ENCODE measurements at places on chromosomes 16 and 17. TPM values are rescaled to one million over a fixed set of nuclear protein-coding genes. Genes with fewer than 3 reads are reported as not detected.

DNA sequence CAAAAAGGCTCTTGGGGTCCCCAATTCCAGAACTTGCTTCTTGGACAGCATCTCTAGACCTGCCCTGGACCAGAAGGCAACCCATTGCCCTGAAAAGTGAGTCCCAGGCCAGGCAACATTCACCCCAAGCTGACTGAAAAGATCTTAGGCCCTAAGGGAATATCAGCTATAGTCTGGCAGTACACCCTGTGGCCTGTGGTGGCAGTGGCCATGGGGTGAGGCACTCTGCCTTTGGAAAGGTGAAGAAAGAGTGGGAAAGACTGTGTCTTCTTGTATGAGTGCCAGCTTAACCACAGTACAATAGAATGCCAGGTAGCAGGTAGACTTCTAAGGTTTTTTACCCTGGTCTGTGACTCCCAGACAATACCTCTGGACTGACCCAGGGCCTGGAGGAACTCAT, 564.5 kb downstream of the CDH8 start:
- DNase-seq = no peak

GRCh38 chr17:10052106-10052813, 146.1 kb downstream of the GAS7 start:
- no peak for DNase-seq

GRCh38 chr16:81405702-81406113, 38.9 kb upstream of the CMIP start:
- DNase-seq = peak; percentile 92

- no peak for DNase-seq
Measured at GRCh38 chr16:84546669-84547545, 42.4 kb upstream of the MEAK7 start.

GRCh38 chr17:61291451-61292285, 108.0 kb upstream of the TBX2 start:
- peak; percentile 70 for DNase-seq

- no peak for DNase-seq
Measured at GRCh38 chr17:80253631-80254395, 6.8 kb upstream of the RNF213 start.

- DNase-seq = no peak
Measured at GRCh38 chr16:49854796-49855203, 1.1 kb downstream of the ZNF423 start.

- no peak for DNase-seq
Measured at GRCh38 chr17:80277751-80278671, 17.4 kb downstream of the RNF213 start.

GRCh38 chr16:84686707-84687298, 13.0 kb upstream of the USP10 start:
- DNase-seq = no peak

GRCh38 chr16:53091466-53092211, 36.8 kb downstream of the CHD9 start:
- DNase-seq = peak; percentile 88

DNA sequence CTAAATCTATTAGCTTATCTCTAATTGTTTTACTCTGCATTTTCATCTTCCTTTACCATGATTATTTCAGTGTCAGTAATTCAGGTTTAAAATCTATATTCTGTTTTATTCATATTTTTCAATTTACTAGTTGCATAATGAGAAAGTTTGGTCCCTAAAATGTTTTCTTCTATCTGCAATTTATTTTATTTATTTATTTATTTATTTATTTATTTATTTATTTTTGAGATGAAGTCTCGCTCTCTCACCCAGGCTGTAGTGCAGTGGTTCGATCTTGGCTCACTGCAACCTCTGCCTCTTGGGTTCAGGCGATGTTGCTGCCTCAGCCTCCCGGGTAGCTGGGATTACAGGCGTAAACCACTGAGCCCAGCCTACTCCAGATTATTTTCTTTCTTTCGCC, 1597.3 kb downstream of the CDH8 start:
- DNase-seq = no peak

GRCh38 chr17:9022573-9023391, 1.5 kb downstream of the NTN1 start:
- DNase-seq = peak; percentile 1

GRCh38 chr16:80993307-80993706, 13.4 kb downstream of the CMC2 start:
- peak; percentile 98 for DNase-seq

- DNase-seq = no peak
Measured at GRCh38 chr17:7156342-7156940, 22.7 kb downstream of the ASGR1 start.

DNA sequence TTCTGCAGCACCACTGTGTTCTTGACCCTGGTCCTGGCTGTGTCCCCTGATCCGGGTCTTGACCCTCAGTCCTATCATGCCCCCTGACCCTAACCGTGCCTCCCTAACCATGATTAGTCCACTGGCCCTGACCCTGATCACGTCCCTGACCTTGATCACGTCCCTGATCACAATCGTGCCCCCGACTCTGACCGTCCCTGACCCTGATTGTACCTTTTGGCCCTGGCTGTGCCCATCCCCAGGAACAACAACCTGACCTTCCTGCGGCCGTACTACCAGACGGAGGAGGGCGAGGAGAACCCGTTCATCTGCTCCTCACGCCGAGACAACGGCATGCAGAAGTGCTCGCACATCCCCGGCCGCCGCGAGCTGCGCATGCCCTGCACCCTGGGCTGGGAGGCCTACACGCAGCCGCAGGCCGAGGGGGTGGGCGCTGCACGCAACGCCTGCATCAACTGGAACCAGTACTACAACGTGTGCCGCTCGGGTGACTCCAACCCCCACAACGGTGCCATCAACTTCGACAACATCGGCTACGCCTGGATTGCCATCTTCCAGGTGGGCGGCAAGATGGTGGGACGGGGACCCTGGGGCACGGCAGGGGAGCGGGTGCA, 24.9 kb downstream of the TPSG1 start:
- DNase-seq = no peak

DNA sequence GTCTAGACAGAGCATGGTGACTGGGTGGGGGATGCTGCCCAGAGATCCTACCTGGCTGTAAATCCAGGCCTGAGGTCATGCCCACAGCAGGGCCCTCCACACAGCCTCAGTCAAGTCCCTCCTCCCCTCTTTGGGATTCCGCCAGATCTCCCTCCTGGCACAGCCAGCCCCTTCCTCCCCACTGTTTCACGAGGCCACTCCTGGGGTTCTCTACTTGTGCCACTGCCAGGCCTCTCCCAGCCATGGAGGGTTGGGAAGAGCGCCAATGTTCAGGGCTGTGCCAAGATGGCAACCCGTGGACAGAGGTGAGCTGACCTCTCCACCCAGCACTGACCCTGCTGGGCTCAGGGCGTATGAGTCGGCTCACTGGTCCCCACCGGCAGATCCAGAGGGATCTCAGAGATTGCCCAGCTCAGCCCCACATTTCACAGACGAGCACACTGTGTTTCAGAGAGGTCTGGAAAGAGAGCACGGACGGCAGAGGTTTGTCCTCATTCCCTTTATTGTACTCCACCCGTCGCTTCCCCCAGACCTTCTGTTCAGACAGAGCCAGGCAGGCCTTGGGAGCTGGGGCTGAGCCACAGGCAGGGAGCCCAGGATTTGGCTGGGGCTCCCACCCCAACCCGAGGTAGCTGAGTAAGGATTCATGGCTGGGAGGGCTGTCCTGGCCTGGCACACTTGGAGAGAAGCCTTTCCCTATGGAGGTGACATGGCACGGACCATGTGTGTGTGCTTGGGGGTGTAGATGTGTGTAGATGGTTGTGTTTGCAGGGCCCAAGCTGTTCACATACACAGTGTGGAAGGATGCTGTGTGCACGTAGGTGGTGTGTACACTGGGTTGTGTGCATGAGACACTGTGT, 3.5 kb upstream of the CAMKK1 start:
- DNase-seq = peak; percentile 41

GRCh38 chr17:41415411-41415810, 9.0 kb downstream of the KRT37 start:
- DNase-seq = no peak

- DNase-seq = no peak
Measured at GRCh38 chr16:57950382-57950781, 20.5 kb downstream of the CNGB1 start.

GRCh38 chr17:15456496-15456895, 10.9 kb downstream of the CDRT4 start:
- DNase-seq = peak; percentile 49

DNA sequence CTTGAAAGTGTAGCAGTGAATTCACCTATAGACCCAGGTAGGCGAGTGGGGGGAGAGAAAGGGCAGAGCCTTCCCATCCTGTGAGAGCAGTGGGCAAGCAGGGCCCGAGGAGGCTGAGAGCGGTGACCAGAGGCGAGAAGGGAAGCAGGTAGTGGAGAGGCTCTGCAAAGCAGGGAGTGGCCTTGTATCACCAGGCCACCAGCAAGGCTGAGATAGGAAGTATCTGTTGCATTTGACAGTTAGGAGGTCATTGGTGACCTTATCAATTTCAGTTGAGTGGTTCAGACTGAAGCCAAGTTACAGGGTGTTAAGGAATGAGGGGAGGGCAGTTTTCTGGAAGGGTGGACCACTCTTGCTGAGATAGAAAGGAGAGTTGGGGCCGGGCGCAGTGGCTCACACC, 10.7 kb upstream of the HSD3B7 start:
- DNase-seq = no peak

GRCh38 chr17:3817851-3818605, 17.0 kb upstream of the ITGAE start:
- DNase-seq = no peak

DNA sequence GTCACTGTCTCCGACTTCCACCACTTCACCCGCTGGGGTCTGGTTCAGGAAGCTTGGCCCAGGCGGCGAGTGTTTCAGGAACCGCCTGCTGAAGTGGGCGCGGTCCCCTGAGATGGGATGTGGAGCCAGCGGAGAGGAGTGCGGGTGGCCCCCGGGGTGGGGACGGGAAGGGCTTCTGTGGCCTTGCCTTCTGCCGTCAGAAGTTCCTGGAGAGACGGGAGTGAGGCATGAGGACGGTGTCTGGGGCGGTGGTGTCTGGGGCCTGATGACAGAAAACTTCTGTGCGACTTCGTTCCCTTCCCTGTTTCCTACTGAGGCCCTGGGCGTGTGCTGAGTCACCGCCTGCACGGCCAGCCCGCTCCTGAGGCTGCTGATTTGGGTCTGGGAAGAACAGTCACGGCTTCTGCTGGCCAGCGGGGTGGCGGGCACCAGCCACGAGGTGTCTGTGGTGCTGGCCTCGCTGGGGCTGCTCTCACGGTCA, 12.3 kb upstream of the NLRC3 start:
- no peak for DNase-seq

- no peak for DNase-seq
Measured at GRCh38 chr16:58635502-58635901, 5.9 kb upstream of the CNOT1 start.

GRCh38 chr17:30372755-30373154, 6.0 kb upstream of the CPD start:
- no peak for DNase-seq

GRCh38 chr16:89953671-89954406, 5.3 kb downstream of the DEF8 start:
- no peak for DNase-seq

GRCh38 chr16:354971-355461, 2.5 kb upstream of the AXIN1 start:
- no peak for DNase-seq

DNA sequence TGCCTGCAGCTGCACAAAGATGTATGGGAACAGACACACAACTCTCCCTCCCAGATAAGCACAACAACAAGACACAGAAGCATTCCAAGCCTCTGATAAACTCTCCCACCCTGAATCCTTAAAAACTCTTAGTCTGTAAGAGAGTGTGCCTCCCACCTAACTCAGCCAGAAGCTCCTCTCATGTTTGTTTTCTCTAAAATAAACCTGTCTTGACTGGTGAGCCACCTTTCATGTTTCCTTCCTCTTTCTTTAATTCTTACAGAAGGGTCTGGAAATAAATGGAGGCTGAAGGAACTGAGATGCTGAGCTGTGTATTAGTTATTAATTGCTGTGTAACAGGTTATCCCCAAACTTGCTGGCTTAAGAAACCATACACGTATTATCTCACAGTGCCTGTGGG, 57.2 kb downstream of the MEOX1 start:
- no peak for DNase-seq

GRCh38 chr17:43217614-43218087, 6.0 kb downstream of the TMEM106A start:
- no peak for DNase-seq

- peak; percentile 55 for DNase-seq
Measured at GRCh38 chr17:81821603-81822311, 11.3 kb downstream of the MCRIP1 start.

- DNase-seq = no peak
Measured at GRCh38 chr17:71168053-71168741, 952.6 kb upstream of the SOX9 start.

GRCh38 chr17:19664136-19664820, 15.7 kb downstream of the ALDH3A2 start:
- DNase-seq = no peak

GRCh38 chr17:4631431-4631830, 10.0 kb downstream of the ALOX15 start:
- DNase-seq = no peak

- no peak for DNase-seq
Measured at GRCh38 chr16:66959704-66960161, 1.3 kb upstream of the CES3 start.

DNA sequence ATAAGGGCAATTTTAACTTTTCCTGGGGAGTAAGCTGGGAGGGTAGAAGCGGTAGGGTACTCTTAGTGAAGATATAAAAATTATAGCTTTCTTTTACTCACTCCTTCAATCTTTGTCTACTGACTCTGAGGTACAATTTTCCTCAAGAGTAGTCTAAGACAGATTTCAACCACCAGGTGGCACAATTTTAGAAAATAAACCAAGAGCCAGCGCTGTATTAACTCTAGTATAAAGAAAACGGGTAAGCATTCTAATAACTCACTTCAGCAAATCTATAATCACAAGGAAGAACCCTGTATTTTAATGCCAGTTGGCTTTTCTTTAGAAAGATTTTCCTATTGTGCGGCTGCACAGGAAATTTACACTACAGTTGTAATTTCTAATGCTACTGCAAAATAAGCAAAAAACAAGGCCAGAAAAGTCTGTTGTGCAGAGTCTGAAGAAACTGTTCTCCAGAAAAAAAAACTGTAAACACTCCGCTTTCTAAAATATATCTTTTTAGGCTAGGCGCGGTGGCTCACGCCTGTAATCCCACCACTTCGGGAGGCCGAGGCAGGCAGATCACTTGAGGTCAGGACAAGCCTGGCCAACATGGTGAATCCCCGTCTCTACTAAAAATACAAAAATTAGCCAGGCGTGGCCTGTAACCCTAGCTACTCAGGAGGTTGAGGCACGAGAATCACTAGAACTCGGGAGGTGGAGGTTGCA, 1.9 kb downstream of the CMC2 start:
- peak; percentile 83 for DNase-seq

- DNase-seq = no peak
Measured at GRCh38 chr17:50855708-50856330, 10.3 kb downstream of the TOB1 start.

TPSD1 gene
- not detected for total RNA-seq

USP6 gene
- not detected for total RNA-seq

PPM1D gene
- total RNA-seq = 8.7 TPM

SOCS1 gene
- total RNA-seq = 5.6 TPM

MLLT6 gene
- 19.1 TPM for total RNA-seq

SLC47A1 gene
- total RNA-seq = 0.27 TPM

TAC4 gene
- total RNA-seq = not detected

SOST gene
- 0.09 TPM for total RNA-seq

KIF18B gene
- total RNA-seq = 0.08 TPM

OR4D2 gene
- not detected for total RNA-seq

NPIPA8 gene
- total RNA-seq = not detected

SLC13A2 gene
- total RNA-seq = not detected

KRTAP3-2 gene
- total RNA-seq = not detected

ENPP7 gene
- not detected for total RNA-seq

EPOP gene
- total RNA-seq = 5.0 TPM

KRT13 gene
- not detected for total RNA-seq

TEX19 gene
- not detected for total RNA-seq

NPIPB6 gene
- total RNA-seq = 26.7 TPM

TEKT1 gene
- not detected for total RNA-seq

ZPBP2 gene
- total RNA-seq = not detected

TMEM92 gene
- 0.09 TPM for total RNA-seq

PITPNM3 gene
- total RNA-seq = 0.57 TPM
